Pancreas (tissue), 10 donors: ENCODE measurements at places on chromosomes 12 and 14. TPM values are rescaled to one million over a fixed set of nuclear protein-coding genes. Genes with fewer than 3 reads are reported as not detected.
A peak's percentile ranks its signal among the peaks of the same experiment; 100 is the strongest.

DNA sequence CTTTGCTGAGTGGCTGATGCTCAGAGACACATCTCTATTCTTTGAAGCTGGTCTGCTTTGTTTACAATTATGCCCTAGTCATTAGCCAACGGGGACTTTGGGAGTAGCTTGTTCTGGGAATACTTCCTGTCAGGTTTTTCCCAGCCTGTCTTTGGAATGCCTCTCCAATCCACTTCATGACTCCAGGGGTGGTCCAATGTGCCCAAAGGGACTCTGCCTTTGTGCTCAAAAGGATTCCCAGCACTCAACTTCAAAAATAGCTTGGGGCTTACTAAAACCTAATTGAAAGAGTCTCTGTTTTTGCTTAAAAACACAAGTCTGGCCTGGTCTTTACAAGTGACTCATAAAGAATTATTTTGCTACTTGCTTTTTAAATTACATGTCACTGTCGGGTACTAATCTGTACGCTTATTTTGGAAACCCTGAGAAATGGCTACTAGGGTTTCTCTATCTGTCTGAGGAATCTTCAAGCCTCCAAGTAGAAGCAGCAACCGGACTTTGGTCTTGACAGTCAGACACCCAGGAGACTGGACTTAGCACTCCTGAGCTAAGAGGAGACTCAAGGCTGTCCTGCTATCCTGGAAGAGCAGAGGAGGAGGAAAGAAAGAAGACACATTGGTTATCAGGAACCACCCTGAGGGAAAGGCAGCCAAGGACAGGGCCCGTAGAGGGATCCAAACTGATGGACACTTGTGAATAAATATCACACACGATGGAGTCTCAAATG, 20.7 kb downstream of the PHLDA1 start:
- H3K27me3 ChIP-seq: no peaks in the 10 kb centered on the region
- H3K4me3 ChIP-seq: no peak overlapping the region
- H3K4me1 ChIP-seq: no peaks in the 10 kb centered on the region
- no peaks in the 10 kb centered on the region for H3K36me3 ChIP-seq
- H3K27ac ChIP-seq: no peak overlapping the region

DNA sequence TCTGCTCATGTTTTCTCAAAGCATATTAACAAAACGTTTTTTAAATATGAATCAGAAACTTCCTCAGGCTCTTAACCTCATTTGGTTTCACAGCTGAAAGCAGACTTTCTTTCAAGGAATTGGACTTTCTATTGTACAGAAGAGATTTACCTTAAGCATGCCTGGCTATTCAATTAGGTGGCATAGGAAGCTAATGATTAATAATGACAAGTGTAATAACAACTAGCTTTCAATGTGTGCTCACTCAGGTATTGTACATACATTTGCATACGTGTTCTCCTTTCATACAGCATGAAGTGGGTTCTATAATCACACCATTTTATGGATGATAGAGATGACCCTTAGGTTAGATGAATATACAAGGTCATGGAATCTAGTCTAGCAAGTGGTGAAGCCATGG, 115.7 kb downstream of the ANO6 start:
- no peaks in the 10 kb centered on the region for H3K36me3 ChIP-seq
- no peak overlapping the region for H3K27ac ChIP-seq
- H3K4me1 ChIP-seq: no peaks in the 10 kb centered on the region

DNA sequence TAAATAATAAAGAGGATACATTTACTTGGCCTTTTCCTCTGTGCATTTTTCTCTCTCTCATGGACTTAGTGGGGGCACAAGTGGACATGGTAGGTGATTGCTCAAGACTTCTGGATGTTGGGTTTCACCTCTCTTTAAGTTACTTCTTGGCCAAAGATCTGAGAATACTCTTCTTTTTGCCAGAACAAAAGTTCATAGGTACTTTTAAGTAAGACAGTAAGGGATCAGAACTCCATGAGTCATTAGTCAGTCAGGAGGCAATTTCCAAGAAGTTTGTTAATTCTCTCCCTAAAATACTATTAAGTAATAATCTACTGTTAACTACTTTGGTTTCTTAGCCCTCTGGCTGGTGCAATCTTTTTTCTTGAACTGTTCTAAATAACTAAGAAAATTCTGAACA, 84.2 kb downstream of the GRIP1 start:
- H3K27me3 ChIP-seq: no peaks in the 10 kb centered on the region
- H3K4me1 ChIP-seq: no peaks in the 10 kb centered on the region
- H3K27ac ChIP-seq: no peak overlapping the region
- DNase-seq: no peak
- no peaks in the 10 kb centered on the region for H3K36me3 ChIP-seq

DNA sequence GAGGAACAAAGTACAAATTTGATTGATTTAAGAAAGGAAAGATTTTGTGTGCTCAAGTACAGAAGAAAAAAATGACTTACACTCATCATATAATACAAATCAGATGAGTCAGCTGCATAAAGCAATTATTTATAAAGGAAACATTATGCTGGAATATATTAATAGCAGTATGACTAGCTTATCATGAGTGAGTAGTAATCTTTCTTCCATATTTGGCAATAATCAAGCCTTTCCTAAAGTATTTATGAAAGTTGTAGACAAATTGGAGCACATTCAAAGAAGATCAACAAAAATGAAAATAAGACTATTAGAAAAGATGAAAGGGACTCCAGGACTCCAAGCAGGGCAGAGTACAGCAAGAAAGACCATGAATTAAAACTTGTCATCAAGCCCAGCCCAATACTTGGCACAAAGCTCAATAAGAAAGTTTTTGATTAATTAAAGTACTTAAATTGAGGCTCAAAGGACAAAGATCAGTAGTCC, 32.8 kb downstream of the CCER1 start:
- H3K27ac ChIP-seq: no peak overlapping the region
- H3K27me3 ChIP-seq: no peaks in the 10 kb centered on the region
- H3K4me1 ChIP-seq: no peaks in the 10 kb centered on the region
- DNase-seq: no peak
- H3K36me3 ChIP-seq: no peaks in the 10 kb centered on the region

GRCh38 chr14:85479771-85480170, 50.2 kb upstream of the FLRT2 start:
- H3K27me3 ChIP-seq: no peaks in the 10 kb centered on the region
- H3K36me3 ChIP-seq: no peaks in the 10 kb centered on the region
- no peak overlapping the region for H3K4me3 ChIP-seq
- H3K4me1 ChIP-seq: peaks cover 61% of the 10 kb centered on the region
- no peak for DNase-seq

- no peak for DNase-seq
- no peaks in the 10 kb centered on the region for H3K27me3 ChIP-seq
- H3K36me3 ChIP-seq: no peaks in the 10 kb centered on the region
Observed at GRCh38 chr12:11780521-11781101, 131.1 kb downstream of the ETV6 start.

DNA sequence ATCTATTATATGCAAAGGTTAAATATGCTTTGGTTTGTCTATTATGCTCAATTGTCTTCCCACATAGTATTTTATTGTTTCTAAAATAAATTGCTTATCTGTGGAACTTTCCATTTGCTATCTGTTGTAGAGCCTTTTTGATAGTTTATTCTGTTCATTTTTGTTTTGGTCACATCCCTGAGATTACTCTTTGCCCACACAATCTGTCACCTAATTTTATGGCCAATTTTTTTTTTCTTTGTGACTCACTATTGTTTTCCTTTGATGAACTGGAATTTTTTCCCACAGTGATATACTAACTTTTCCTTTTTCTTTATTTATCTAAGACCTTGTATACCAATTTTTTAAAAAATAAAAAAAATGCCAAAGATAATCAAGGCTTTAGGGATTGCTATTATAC, 61.1 kb downstream of the RASSF9 start:
- no peak overlapping the region for H3K4me3 ChIP-seq
- no peak overlapping the region for H3K27ac ChIP-seq
- no peaks in the 10 kb centered on the region for H3K36me3 ChIP-seq
- H3K27me3 ChIP-seq: no peaks in the 10 kb centered on the region
- no peak for DNase-seq

DNA sequence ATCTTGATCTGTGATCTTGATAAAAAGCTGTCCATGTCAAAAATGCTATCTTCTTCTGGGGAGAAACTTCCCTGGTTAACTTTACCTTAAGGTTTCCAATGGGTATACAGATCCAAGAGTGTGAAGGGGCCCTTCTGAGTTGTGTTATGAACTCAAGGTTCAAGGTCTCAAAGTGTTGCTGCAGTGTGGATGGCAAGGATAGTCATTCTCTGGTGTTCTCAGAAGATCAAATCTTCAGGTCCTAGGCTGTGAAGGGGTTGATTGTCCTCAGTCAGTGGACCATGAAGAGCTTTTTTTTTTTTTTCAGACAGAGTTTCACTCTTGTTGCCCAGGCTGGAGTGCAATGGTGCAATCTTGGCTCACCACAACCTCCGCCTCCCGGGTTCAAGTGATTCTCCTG, 114.4 kb downstream of the SPTSSA start:
- no peak overlapping the region for H3K27ac ChIP-seq
- DNase-seq: no peak
- H3K4me1 ChIP-seq: no peaks in the 10 kb centered on the region
- no peak overlapping the region for H3K4me3 ChIP-seq
- H3K36me3 ChIP-seq: no peaks in the 10 kb centered on the region

- H3K4me1 ChIP-seq: no peaks in the 10 kb centered on the region
- H3K27me3 ChIP-seq: no peaks in the 10 kb centered on the region
- no peaks in the 10 kb centered on the region for H3K36me3 ChIP-seq
- H3K27ac ChIP-seq: no peak overlapping the region
Observed at GRCh38 chr14:100592461-100592891, 5.3 kb upstream of the BEGAIN start.

- no peak for DNase-seq
- no peaks in the 10 kb centered on the region for H3K27me3 ChIP-seq
- H3K4me3 ChIP-seq: no peak overlapping the region
- peak overlapping the region; percentile 8 for H3K27ac ChIP-seq
- peaks cover 7% of the 10 kb centered on the region for H3K36me3 ChIP-seq
Observed at GRCh38 chr12:108566452-108566851, 4.1 kb downstream of the ISCU start.

DNA sequence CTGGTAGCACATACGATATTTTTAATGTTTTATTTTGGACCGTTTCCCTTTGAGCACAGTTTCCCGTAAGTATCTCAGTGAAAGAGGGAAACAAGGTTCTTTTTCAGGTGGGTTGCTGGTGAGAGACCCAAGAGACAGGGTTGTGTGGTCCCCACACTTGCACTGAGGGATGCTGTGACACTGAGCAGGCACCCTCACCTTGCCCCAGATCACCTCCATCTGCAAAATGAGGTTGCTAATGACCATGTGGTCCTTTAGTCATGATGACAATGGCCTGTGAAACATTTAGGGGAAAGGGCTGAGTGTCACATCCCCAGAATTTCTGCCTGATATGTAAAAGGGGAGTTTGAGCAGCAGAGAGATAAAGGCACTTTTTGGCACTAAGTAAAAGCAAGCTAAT, 4.3 kb downstream of the CCND2 start:
- no peak for DNase-seq
- peaks cover 9% of the 10 kb centered on the region for H3K4me1 ChIP-seq
- H3K27me3 ChIP-seq: no peaks in the 10 kb centered on the region
- H3K4me3 ChIP-seq: no peak overlapping the region
- no peak overlapping the region for H3K27ac ChIP-seq
- no peaks in the 10 kb centered on the region for H3K36me3 ChIP-seq

DNA sequence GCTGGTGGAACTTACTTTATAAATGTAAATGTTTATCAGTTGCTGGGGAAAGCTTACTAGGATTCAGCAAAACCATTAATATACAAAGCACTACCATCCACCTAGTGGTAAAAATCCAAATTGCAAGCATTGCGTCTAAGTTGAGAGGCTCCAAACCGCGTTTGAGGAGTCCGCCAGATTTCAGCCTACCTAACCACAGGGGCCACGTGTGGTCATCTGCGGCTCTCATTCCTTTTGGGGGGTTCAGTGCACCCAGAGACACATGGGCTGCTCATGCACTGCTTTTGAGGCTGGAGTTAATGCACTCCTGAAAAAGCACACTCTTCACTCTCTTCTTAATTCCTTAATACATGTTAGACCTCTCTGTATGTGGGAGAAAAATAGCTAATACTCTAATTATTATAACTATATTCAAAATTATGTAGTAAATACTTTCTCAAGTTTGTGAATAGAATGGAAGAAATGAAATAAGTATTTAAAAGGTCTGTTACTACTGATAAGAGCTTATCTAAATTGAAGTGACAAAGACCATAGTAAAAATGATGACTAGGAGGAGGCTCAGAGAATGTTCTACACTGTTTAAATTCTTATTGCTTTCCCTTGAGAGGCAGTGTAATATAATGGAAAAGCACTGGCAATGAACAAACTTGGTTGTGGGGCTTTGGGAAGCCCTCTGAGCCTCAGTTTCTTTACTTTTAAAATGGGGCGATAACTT, 41.4 kb upstream of the MANSC4 start:
- H3K36me3 ChIP-seq: no peaks in the 10 kb centered on the region
- H3K27ac ChIP-seq: no peak overlapping the region
- H3K27me3 ChIP-seq: no peaks in the 10 kb centered on the region
- H3K4me3 ChIP-seq: no peak overlapping the region
- no peak for DNase-seq

RAB35 gene
- total RNA-seq: 10.7 TPM

C12orf42 gene
- not detected for total RNA-seq

EFS gene
- total RNA-seq: 2.2 TPM

HCFC2 gene
- total RNA-seq: 7.6 TPM

LPAR5 gene
- 0.20 TPM for total RNA-seq

COCH gene
- 2.0 TPM for total RNA-seq

PRPH gene
- total RNA-seq: 0.44 TPM

EPYC gene
- total RNA-seq: 0.12 TPM

TMEM119 gene
- 3.4 TPM for total RNA-seq
